ENCODE measurements at places on chromosomes 5 and 9.
A peak's percentile ranks its signal among the peaks of the same experiment; 100 is the strongest.

DNA sequence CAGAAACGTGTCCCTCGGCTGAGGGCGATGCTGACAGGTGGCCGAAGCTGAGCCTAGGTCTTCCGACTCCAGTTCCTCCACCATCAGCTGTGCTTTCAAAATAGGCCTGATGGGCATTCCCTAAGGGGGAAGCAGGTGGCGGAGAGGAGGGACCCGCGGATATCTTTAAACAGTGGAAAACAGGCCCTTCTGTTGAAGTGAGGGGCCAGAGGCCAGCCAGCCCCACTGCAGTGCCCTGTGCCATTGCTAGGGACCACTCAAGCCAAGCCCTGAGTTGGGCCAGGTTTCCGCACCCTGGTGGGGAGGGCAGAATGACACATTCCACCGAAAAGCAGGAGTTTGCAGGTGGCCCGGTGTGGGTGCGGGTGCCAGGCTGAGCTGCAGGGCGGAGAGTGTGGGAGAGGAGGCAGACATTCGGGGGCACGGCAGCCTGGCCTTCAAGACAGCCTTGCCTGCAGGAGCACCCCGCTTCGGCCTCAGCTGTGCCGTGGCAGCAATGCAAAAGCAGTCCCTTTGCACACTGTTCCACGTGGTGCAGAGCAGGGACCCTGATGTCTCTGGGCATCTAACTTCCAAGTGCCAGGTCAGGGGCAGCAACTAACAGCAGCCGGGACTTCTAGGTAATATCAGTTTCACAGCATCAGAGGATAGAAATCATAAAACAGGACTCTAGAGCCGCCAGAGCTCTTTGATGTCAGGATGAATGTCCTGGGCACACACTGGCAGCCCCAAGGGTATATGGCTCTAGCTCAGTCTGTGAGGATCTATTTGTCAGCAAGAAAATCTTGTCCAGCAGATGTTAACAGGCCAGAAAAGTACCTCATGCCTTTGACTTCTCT lies 17.2 kb downstream of the HNRNPH1 start:
- no peak for DNase-seq

DNA sequence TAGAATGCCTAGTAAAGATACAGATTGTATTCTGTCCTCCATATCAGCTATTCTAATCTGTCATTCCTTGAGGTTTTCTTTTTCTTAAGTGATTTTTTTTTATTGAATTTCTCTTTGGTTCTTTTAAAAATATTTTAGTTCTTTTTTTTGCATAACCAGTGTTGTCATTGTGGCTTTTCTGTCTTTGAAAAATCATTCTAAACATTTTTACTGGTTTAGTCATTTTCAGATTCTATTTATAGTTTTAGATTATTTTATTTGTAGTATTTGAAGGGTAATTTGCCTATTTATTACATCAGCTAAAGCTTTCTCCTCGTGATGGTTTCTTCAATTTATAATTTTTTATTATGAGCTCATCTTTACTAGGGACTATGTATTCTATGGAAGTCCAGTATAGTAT lies 78.1 kb downstream of the NDUFAF2 start:
- DNase-seq = no peak

GRCh38 chr5:51047369-51047768 lies 335.9 kb upstream of the ISL1 start:
- no peak for DNase-seq

- no peak for DNase-seq
Measured at GRCh38 chr5:131218392-131218791, 45.5 kb upstream of the CDC42SE2 start.

- DNase-seq = no peak
Measured at GRCh38 chr9:84154320-84154719, 173.7 kb downstream of the RMI1 start.

- no peak for DNase-seq
Measured at GRCh38 chr5:167920589-167920988, 370.9 kb upstream of the WWC1 start.

GRCh38 chr5:116908537-116908936 lies 333.9 kb upstream of the SEMA6A start:
- DNase-seq = no peak

GRCh38 chr5:132093271-132093670 lies 19.7 kb downstream of the CSF2 start:
- DNase-seq = no peak

GRCh38 chr5:31291323-31291854 lies 97.9 kb downstream of the CDH6 start:
- no peak for DNase-seq

- DNase-seq = peak; percentile 60
Measured at GRCh38 chr5:139844472-139845145, 49.0 kb downstream of the PSD2 start.

- DNase-seq = no peak
Measured at GRCh38 chr9:5510360-5510931, at the start of gene PDCD1LG2. TSS of gene PDCD1LG2 (plus strand) at chr9:5510531. CDS start at chr9:5522547, 12,016 bp downstream.

- DNase-seq = no peak
Measured at GRCh38 chr5:127358284-127358683, 67.7 kb downstream of the MEGF10 start.

DNA sequence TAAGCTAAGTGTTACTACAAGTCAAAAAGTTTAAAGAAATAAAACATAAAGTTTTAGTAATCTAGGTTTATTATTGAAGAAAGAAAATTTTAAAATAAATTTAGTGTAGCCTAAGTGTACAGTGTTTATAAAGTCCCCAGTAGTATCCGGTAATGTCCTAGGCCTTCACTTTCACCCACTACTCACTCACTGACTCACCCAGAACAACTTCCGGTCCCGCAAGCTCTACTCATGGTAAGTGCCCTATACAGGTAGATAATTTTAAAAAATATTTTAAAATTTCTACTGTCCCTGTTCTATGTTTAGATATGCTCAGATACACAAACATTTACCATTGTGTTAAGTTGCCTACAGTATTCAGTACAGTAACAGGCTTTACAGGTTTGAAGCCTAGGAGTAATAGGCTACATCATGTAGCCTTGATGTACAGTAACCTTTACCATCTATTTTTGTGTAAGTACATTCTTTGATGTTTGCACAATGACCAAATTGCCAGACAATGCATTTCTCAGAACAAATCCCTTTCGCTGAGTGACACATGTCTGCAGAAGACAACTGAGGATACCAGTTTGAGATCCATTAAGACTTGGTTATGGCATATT lies 253.6 kb downstream of the TRIM32 start:
- DNase-seq = no peak

GRCh38 chr5:3594510-3595005 lies 1.1 kb upstream of the IRX1 start:
- no peak for DNase-seq

GRCh38 chr5:179287071-179287470 lies 58.2 kb downstream of the ADAMTS2 start:
- no peak for DNase-seq

DNA sequence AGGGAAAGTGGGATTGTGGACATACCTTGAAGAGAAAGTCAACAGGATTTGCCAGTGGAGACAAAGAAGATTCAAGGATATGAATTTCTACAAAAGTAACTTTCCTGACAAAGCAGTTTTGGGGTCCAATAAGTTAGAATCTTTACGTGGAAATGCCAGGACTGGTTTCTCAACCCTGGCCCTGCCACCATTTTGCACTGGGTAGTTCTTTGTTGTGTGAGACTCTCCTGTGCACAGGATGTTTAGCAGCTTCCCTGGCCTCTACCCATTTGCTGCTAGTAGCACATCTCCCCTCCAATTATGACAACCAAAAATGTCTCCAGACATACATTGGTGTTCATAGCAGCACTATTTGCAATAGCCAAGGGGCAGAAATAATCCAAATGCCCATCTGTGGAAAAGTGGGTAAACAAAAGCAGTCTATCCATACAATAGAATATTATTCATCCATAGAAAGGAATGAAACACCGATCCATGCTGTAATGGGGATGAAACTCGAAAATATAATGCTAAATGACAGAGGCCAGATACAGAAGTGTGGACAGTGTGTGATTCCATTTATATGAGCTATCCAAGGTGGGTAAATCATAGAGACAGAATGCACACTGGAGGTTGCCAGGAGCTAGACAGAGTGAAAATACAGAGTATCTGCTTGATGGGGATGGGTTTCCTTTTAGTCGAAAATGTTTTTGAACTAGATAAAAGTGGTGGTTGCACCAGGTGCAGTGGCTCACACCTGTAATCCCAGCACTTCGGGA lies 91.4 kb downstream of the NSUN2 start:
- DNase-seq = no peak

DNA sequence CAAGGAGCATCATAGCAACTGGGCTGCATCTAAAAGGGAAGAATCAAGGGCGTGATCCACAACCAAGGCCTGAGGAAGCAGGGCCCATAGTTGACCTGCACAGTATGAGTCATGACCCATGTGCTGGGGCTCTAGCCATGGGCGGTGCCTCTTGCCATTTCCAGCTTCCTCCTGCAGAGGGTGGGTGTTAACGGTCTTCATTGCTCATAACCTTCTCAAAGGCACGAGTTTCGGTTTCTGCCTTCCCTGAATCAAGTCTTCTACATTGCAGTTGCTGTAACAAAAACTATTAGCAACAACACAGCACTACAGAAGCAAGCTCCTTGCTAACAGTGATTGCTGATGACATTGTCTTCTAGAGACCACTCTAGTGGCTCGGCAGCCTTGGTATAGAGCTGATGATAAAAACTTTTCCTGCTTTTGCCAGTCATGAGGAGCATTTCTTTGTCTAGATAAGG lies 66.9 kb downstream of the CTSL start:
- DNase-seq = no peak

DNA sequence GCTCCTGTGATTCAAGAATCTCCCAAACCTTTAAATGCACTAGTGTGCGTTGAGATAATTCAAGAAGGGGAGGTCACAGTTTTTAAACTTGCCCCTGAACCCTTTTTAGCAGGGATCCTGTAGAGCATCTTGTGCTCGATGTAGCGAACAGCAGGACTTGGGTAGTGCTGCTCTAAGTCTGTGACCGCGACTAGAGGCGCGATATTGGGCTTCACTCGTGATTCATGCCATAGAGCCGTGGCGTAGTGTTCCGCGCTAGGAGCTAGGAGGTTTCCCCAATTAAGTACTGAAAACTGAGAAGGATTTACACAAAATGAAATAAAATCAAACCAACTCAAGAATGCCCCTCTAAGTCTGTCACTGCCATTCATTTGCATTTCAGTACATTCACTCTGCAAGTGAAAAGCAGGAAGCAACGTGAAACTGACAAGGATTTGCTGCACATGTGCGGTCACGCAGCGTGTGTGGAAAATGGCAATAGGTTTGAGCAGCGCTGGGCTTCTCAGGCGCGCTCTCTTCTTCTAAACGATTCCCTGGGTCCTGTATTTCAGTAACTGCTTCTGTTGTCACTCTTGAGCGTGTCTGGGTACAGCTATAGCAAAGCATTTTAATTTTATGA lies 1135.9 kb upstream of the WWC1 start:
- DNase-seq = no peak

- no peak for DNase-seq
Measured at GRCh38 chr9:70902692-70903131, 218.7 kb downstream of the TRPM3 start.
